ENCODE measurements at places on chromosomes 13 and 19.
A peak's percentile ranks its signal among the peaks of the same experiment; 100 is the strongest.

- no peak for DNase-seq
These were observed 56.1 kb downstream of the KDM4B start for GRCh38 chr19:5025027-5025426.

DNA sequence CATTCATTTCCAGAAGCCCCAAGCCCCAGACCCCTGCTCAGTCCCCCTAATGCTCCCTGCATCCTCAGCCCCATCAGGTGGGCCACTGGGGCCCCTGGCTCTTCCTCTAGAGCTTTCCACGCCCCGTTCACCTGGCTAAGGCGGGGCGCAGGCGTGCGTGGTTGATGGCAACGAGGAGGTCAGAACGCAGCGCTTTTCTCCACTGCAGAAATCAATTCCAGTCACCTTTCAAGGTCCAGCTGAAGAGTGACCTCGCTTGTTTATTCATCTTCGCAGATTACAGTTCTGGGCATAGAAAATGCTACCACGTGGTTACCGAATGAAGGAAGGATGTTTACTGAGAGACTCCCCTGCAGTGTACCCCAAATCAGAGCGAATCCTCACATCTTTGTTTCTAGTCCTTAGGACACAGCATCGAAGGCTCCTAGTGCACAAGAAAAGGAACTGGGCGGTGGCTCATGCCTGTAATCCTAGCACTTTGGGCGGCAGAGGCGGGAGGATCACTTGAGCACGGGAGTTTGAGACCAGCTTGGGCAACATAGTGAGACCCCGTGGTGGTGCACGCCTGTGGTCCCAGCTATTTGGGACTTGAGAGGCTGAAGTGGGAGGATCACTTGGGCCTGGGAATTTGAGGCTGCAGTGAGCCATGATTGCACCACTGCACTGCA is 828 bp upstream of the PBX4 start:
- no peak for DNase-seq

- no peak for DNase-seq
These were observed 381.0 kb downstream of the TSHZ3 start for GRCh38 chr19:30968210-30968609.

DNA sequence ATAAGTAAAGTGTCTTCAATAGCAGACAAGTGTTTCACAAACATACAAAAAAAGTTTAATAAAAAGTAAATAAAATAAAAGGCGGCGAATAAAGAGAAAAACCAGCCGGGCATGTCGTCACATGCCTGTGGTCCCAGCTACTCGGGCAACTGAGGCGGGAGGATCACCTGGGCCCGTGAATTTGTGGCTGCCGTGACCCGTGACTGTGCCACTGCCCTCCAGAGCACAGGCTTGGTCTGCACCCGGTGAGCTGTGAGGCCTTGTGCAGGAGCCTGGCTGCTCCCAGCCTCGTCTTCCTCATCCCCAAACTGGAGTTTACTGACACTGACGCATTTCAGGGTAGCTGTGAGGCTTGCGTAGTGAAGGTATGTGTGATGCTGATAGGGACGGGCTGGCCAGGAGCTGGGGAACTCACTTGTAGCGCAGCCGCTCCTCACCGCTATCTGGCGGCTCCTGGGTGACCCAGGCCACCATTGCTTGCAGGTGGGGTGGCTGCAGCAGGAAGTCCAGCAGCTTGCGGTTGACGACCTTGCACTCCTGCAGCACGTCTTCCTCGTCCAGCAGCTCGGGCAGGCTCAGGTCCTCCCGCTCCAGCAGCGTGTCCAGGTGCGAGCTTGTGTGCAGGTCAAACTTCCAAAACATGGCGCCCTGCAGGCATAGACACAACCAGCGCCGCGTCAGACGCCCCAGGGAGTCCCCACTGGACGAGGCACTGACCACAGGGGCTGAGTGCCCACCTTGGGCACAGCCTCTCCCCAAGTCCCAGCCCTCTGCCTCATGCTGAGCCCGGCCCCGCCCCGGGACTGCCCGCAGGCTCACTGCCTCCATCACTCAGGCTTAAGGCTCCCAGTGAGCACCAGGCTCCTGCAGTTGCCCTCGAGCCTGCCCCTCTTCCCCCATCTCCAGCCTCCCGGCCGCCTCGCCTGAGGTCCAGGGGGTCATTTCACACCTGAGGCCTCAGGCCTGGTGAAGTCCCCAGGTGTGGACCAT is 12.1 kb downstream of the PPP6R1 start:
- DNase-seq: no peak

- no peak for DNase-seq
These were observed 20.7 kb downstream of the SETDB2 start for GRCh38 chr13:49464621-49465325.

DNA sequence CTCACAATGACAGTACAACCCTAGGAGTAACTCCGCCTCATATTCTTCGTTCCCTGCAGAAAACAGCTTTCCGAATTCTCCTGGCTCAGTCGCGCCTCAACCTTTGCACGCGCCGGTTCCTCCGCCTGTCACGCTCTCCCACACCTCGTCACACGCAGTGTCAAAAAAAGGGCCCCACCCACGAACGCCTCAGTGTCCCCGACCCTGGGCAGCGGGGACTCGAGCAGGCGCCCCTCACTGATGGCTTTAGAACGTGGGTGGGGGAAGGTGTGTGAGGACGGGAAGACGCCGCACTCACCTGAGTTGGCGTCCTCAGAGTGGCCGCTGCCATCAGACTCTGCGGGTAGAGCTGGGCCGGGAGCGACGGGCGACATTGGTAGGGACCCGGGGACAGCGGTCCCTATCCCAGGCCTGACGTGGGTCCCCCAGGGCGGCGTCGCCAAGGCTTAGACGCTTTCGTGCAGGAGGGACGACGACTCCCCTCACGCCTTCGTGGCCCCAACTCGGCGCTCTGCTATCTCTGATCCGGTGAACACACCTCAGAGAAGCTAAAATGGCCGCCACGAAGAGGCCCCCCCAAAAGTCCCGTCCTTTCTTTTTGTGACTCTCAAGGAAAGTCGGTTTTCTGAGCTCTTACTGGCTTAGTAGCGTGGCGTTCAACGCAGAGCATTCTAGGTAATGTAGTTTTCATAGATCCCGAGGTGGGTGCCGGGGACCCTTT is at the start of gene ZNF154:
Gene ZNF154 (minus strand): TSS at position 564 of the 721 bp plus-strand sequence. CDS start 233 bp downstream, at position 331.
- peak; percentile 33 for DNase-seq

DNA sequence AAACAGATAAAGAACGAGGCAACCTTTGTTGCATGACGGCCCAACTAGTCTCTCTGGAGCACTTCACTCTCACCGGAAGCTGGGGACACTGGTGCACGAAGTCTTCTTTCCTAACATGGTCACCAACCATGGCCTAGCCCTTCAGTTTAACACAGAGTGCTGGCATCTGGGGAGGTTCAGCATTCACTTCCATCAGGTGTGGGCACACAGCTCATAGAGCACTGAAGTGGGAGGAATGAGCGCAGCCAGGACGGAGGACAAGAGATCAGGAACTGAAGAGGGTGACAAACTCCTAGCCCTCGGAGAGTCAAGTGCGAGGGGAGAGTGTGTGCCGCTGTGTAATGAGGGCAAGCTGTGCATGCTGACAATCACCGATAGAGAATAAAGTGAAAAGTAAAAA is 92.4 kb downstream of the CDADC1 start:
- no peak for DNase-seq

DNA sequence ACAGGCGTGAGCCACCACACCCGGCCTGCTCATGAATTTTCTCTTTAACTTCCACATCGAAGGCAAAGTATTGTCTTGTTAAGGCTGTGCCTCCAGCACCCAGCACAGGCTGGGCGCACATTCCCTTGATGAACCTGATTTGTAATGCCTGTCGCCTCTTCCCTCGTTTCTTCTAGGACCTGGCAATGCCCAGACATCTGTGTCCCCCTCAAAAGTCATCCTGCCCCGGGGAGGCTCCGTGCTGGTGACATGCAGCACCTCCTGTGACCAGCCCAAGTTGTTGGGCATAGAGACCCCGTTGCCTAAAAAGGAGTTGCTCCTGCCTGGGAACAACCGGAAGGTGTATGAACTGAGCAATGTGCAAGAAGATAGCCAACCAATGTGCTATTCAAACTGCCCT is 3.7 kb downstream of the ICAM1 start:
- no peak for DNase-seq

GRCh38 chr13:33123066-33123859 is 107.0 kb downstream of the KL start:
- no peak for DNase-seq

DNA sequence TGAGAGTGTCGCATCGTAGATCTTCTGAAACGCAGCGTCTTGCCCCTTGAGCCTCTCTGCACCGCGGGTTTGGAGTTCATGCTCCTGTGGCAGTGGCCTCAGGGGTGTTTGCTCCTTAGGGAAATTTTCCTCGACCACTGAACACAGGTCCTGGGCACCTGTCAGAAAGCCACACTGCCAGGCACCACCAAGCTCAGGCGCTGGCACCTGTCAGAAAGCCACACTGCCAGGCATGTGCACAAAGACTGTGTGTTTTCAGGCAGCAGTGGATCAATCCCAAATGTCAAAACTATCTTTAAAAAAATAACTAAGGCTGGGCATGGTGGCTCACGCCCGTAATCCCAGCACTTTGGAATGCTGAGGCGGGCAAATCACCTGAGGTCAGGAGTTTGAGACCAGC is 87.1 kb downstream of the ATP11A start:
- no peak for DNase-seq

GRCh38 chr13:64540468-64540867 is 2689.7 kb downstream of the PCDH9 start:
- no peak for DNase-seq

- peak; percentile 59 for DNase-seq
These were observed 10.2 kb upstream of the JSRP1 start for GRCh38 chr19:2266183-2266993.

- no peak for DNase-seq
These were observed 159.5 kb downstream of the RBM26 start for GRCh38 chr13:79246578-79246949.

- no peak for DNase-seq
These were observed 892.3 kb downstream of the OLFM4 start for GRCh38 chr13:53920916-53921315.

DNA sequence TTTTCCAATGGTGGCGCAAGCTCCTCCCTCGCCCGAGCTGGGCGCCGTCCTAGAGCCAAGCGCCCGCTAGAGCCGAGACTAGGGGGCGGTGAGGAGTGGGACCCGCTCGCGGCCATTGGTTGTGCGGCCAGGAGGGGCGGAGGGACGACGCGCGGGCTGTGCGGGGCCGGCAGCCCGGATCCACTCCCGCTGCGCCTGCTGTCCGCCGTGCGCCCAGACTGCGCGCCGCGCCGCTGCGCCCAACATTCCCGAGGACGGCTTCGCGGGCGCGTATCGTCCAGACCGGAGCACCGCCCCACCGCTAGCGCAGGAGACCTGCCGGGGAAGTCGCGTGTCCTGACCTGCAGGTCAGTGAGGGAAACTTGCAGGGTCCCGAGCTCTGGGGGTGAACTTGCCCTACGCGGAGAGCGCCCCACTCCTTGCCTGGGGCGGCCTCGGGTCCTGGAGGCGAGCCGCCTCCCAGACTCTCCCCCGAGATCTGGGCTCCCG is at the start of gene SERTM1:
Gene SERTM1 (plus strand): TSS at position 183 of the 489 bp plus-strand sequence. CDS start 21,059 bp downstream, outside the sequence.
- DNase-seq: peak; percentile 5

- peak; percentile 30 for DNase-seq
These were observed 106.5 kb downstream of the TEX26 start for GRCh38 chr13:31038834-31039552.

Data from stimulated activated naive CD8-positive, alpha-beta T cell treated with anti-CD3 and anti-CD28 coated beads, Interleukin-15, Interleukin-2, amounts not matched to agents 100 U/mL and 50 U/mL, for 24 hours (primary cell).